ENCODE measurements at places on chromosomes 6 and 20.

GRCh38 chr6:105324386-105324950, 78.4 kb downstream of the PREP start:
- DNase-seq, result no peak

- DNase-seq, result no peak
Observed at GRCh38 chr20:3222635-3223600, 13.6 kb downstream of the ITPA start.

DNA sequence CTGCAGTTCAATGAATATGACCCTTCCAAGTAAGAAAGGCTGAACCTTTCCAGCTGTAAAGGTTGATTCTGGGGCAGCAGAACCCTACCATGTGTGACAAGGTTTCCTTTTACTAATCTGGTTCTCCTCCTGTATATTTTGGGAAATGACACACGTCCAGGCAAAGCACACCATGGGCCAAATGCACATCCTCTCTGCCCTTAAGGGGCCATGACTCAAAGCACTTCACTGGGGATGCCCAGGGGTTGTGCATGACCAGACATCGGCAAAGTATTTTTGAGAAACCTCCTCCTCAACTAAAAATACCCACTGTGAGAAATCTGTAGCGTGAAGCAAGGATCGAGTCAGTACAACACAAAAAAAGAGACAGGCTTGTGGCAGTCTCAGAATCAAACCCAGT, 174.7 kb downstream of the BACH2 start:
- no peak for DNase-seq

DNA sequence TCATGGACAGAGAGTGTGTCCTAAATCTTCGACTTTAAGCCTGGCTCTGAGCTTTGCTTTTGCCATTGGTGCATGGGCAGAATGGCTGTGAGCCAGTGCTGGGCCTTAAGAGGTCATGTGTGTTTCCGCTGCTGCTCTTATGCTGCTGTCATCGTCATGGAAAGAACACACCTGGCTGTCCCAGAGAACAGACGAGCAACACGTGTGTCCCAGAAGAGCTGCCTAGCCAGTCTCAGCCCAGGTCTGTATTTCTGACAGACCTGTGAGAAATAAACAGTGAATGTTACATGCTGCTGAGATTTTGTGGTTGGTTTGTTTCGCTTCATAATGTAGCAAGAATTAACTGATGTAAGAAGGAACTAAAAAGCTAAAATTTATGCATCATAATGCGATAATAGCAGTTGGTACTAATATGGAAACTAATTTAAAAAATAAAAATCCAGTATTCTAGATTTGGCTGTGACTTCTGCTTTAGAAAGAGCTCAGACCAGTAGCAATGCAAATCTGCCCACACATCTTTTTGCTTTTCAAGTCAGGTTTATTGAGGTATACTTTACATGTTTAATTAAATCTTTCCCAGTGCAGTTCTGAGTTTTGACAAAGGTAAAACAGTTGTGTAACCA, 11.5 kb upstream of the SCP2D1 start:
- DNase-seq, result no peak

GRCh38 chr20:41029150-41029901, 704 bp downstream of the TOP1 start:
- DNase-seq, result no peak

- DNase-seq, result no peak
Observed at GRCh38 chr6:35664945-35665344, 23.8 kb downstream of the FKBP5 start.

DNA sequence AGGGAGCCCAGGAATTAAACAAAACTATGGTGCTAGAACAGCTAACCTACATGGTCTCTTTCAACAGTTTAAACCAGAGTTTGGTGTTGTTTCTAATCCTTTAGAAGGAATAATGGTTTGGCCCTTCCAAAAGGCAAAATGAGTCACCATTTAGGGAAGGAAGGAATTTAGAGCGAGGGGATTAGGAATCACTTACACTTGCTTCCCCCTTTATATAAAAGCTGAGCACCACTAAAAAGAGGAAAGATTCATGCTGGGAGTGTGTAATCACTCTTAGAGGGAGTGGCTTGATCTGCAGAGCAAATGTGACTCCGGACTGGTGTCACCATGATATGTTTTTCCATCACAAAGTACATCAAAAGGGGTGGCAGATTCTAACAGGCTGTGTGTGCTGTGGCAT, 63.6 kb downstream of the F13A1 start:
- no peak for DNase-seq

DNA sequence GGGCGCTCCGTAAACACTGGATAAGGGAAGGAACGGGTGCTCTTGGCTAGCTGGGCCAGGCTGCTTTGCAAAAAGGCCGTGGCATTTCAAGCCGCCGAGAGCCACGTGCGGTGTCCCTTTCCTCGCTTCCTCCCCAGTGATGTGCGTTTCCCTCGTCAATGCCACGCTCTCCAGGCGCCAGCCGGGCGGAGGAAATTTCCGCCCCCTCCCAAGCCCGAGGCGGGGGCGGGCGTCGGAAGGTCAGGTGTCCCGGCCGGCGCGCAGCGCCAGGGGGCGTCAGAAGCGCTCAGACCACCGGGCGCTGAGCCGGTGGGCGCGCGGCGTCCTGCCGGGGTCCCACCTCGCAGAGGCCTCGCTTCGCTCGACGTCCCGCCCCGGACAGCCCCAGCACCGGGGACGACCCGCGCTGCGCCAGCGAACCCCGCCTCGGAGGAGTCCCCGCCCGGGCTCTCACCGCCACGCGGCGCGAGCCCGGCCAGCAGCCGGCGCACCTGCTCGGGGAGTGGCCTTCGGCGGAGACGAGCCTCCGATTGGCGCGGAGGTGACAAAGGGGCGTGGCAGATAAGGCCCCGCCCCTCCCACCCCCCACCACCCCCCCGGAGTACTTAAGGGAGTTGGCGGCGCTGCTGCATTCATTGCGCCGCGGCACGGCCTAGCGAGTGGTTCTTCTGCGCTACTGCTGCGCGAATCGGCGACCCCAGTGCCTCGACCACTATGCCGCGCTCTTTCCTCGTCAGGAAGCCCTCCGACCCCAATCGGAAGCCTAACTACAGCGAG, at the start of gene SNAI1:
Gene SNAI1 (plus strand): TSS at position 635 of the 777 bp plus-strand sequence. CDS start 80 bp downstream, at position 715.
- no peak for DNase-seq
